ENCODE measurements at places on chromosomes 13 and 19.
A peak's percentile ranks its signal among the peaks of the same experiment; 100 is the strongest.

GRCh38 chr13:75804605-75805004, 168.5 kb downstream of the LMO7 start:
- no peak for DNase-seq

DNA sequence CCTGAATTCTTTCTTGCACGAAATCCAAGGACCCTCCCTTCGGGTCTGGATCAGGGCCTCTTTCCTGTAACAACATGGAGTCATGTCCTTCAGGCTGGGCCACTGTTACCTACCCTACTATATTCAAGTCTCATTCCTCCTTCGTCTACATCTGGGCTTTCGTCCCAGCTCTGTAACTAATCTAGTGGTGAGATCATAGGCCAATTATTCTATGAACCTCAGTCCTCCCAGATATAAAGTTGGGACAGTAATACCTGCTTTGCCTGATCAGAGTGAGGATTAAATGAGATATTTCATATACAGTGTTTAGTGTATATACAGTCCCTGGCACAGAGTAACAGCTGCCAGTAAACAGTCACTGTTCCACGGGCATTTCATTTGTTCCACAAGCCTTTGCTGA, 48.3 kb upstream of the ATP12A start:
- no peak for DNase-seq

GRCh38 chr13:96229356-96229755, 139.4 kb downstream of the HS6ST3 start:
- DNase-seq, result no peak

DNA sequence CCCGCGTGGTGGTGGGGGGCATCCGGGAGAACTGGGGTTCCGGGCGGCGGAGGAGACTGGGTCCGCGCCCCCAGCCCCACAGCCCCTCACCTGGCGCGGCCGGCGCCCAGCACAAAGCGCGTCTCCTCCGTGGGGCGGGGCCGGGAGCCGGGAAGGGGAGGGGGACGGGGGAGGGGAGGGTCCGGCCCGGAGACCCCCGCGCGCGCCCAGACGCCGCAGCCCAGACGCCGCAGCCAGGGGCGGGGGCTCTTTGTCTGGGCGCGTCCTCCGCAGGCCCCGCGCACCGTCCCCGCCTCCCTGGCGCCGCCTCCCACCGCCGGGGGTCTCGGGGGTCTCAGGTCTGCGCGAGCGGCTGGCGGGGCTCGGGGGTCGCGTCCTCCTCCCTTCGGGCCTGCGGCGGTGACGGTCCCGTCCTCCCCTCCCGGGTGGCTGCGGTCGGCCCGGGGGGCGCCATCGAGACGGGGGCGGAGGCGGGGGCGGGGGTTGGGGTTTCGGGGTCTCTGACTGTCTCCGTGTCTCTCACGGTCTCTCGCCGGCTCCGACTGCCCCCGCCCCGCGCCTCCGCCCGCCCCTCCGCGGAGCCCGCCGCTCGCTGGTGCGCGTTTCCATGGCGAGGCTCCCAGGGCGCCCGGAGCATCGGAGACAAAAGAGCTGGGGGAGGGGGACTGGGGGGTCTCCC, at the start of gene PLPPR3:
PLPPR3 (minus strand) TSS at position 131 of the 679 bp plus-strand sequence. CDS start 396 bp downstream, outside the sequence.
- DNase-seq, result no peak

- no peak for DNase-seq
Measured at GRCh38 chr19:46218160-46218559, 11.4 kb upstream of the IGFL1 start.

GRCh38 chr13:38641164-38641948, 45.5 kb upstream of the FREM2 start:
- DNase-seq, result no peak

DNA sequence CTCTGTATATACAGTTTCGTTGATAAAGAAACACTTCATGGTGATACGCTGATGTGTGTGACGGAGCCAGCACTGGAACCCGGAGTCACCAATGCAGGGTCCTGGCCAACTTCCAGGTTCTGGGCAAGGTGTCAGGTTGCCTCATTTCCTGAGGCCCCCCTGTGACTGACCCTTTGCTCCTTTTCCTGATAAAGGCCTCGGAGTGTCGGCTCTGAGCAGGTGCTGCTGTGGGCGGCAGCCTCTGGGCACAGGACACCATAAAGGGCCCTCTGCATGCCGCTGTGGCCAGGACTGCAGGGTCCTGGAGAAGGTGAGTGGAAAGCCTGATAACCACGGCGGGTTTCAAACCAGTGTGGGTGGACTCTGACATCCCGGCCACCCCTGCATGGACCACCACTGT, 17.3 kb upstream of the MYDGF start:
- no peak for DNase-seq

GRCh38 chr13:31223215-31223614, 23.4 kb downstream of the B3GLCT start:
- no peak for DNase-seq

GRCh38 chr19:21569494-21569865, 64.1 kb downstream of the ZNF429 start:
- peak; percentile 23 for DNase-seq

DNA sequence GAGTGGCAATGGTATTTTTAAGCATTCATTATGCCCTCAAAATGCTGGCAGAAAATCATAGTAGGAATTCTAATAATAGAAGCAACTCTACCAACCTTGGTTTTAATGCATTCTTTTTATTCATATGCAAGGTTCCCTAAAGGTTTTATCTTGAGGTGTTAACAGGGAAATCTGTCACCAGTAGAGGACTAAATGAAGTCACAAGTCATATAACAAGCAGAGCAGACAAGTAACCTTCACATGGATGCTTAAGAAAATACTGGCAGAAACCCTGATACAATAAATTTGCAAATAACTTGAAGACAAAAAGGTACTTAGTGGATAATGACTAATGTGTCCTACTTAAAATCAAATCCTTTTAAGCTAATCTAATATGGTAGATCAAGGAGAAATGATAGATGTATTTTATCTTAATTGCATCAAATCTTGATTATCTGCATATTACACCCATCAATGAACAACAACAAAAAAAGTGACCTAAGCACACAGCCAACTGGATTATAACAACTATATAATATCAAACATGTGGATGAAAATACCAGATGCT, 73.3 kb downstream of the RFC3 start:
- DNase-seq, result no peak

DNA sequence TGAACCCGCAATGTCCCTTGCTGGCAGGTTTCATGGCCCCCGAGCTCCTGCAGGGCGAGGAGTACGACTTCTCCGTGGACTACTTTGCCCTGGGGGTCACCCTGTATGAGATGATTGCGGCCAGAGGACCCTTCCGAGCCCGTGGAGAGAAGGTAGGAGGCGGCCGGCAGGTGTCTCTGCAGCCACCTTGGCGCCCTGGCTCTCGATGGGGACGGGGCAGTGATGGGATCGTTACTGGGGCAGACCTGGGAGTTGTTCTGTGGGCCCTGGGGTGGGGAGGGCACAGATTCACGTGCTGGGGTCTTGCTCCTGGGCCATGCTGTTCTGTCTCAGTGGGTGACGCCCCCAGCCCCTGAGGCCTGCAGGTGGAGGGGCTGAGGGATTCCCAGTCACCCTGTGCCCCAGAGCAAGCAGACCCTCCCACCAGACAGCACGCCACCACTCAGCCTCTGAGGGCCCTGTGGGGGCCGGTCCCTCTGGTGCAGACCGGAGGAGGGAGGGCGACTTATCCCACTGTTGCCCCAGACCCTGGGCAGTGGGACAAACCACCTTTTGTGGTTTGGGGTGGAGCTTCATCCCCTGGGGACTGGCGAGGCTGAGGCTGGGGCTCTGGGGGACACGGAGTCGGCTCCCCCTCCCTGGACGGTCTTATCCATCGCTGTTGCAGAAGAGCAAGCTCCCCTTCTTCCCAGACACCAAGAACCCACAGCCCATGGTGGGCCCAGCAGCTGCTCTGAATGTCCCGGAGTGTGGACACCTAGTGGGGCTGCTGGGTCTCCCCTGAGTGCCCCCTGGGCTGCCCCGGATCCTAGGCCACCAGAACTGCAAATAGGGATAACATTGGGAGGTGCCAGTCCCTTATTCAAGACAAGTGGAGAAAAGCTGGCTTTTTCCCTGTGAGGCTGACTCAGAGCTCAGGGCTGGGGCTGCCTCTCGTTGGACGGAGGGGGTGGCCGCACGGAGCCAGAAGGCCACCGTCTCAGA, 27.5 kb upstream of the TMEM255B start:
- no peak for DNase-seq

Data from stimulated activated CD8-positive, alpha-beta memory T cell treated with anti-CD3 and anti-CD28 coated beads, Interleukin-7, amount 100 ng/mL, for 1 hour (primary cell).